ENCODE measurements at places on chromosomes 2 and 18.

- DNase-seq = no peak
Measured at GRCh38 chr2:43758739-43759138, 15.1 kb upstream of the DYNC2LI1 start.

DNA sequence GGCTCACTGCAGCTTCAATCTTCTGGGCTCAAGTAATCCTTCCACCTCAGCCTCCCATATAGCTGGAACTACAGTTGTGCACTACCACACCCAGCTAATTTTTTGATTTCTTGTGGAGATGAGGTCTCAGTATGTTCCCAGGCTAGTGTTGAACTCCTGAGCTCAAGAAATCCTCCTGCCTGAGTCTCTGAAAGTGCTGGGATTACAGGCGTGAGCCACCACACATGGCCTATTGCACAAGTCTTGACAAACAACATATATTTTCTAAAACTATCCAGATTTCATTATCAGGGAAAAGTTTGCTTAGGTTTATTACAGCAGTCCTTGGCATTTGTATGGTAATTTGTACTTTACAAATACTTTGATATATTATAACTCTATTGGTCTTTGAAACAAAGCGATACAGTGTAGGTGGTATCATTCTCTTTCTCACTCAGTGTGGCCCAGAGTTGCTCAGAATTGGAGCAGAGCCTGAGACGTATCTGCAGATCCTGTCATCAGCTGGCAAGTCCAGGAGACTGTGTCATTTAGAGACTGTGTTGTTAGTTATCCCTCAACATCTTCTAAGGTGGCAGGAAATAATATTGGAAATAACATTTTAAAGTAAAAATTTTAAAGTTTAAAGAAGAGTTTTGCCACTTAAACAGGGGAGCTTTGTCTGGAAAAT lies 41.4 kb downstream of the PDK1 start:
- no peak for DNase-seq

GRCh38 chr2:95053543-95053942 lies 28.0 kb downstream of the MAL start:
- DNase-seq = no peak

DNA sequence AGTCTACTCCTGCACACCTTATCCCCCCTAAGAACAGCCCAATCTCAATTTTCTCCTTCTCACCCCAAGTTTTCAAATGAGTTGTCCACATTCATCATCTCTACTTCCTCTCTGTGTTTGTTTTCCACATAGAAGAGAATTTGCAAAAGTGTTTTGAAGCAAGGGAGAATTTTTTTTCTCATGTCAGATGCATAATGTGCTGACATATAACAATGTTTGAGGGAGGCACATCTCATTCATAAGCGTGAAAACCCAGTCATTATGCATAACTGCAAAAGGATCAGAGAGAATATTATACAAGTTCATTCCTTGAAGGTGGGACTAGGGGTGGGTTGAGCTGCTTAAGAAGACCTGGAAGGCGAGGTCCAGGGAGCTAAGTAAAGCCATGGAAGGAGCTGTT lies 80.8 kb upstream of the SLC1A4 start:
- DNase-seq = no peak

GRCh38 chr18:63299837-63300745 lies 19.5 kb downstream of the BCL2 start:
- no peak for DNase-seq

- DNase-seq = no peak
Measured at GRCh38 chr18:24818441-24818840, 358.0 kb downstream of the HRH4 start.

DNA sequence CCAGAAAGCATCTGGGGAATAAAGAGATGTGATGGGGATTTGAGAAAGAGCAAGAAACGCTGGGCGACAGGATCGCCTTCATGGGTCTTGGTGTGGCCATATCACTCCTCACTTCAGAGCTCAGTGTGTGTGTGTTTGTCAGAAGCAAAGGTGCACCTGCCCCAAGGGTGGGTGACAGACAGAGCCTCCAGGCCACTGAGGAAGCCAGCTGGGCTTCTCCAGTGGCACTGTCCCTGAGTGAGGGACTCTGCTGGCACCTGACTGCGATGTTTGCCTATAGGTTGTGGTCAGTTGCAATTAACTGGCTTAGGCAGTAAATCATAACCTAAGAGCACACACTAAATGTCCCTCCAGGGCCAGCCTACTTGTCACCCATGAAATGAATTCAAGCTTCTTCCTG lies 23.5 kb upstream of the GNAL start:
- DNase-seq = no peak

DNA sequence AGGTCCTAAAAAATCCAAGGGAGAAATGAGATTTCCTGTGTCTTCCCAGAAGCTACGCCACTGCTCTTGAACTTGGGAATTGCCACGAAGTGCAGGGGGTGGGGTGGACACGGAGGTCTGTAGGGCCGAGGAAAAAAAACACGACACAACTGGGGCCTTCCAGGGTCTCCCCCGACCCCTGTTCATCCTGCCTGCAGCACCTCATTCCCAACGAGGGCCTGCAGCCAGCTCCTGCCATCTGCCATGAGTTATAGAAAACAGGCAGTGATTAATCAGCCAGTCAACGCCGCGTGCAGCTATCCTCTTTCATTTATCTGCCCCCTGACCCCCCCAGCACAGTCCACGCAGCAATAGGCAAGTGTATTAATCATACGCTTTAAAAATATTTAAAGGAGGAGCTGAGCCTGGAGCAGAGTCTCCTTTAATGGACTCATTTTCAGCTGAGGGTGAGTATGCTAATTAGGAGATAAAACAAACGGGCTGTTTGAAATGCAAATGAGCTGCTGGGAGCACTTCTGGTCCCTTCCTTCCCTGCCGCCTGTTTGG lies 209.9 kb downstream of the TFCP2L1 start:
- no peak for DNase-seq

DNA sequence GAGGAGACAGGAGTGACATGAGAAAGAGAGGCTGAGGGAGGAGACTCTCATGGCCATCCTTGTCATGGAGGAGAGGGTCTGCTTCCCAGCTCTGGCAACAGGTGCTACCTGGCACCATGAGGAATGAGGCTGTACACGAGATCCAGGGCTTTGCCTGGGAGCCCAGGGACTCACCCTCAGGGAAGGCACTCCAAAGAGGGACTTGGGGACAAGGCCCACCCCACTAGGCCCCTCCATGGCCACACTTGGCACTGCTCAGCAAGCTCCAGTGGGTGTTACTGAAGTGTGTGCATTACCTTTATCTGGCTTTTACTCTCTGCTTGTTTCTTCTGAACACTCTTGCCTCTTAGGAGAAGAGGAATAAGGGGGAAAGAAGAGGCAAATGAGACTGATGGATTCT lies 2.7 kb downstream of the CFAP65 start:
- DNase-seq = no peak

- no peak for DNase-seq
Measured at GRCh38 chr2:159226059-159226461, 60.4 kb downstream of the WDSUB1 start.

- no peak for DNase-seq
Measured at GRCh38 chr2:232030229-232030628, 68.7 kb downstream of the DIS3L2 start.

DNA sequence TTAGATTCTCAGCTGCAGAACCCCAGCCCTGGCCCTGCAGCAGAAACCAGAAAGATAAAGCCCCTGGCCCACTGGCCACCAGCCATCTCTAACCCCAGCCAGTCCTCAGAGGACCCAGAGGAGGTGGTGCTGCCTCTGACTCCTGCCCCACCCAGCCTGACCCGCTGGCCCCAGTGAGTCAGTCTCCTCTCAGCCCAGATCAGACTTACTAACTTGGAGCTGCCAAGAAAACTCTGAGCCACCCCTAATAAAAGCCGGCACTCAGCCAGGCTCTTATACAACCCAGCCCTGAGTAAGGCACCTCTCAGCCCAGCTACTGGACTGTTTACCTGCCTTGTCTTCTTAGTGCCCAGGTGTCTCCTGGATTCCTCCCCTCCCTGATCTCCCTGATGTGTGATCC lies 2.0 kb downstream of the SLC14A2 start:
- no peak for DNase-seq

- DNase-seq = no peak
Measured at GRCh38 chr18:44871771-44872170, 191.1 kb downstream of the SETBP1 start.

DNA sequence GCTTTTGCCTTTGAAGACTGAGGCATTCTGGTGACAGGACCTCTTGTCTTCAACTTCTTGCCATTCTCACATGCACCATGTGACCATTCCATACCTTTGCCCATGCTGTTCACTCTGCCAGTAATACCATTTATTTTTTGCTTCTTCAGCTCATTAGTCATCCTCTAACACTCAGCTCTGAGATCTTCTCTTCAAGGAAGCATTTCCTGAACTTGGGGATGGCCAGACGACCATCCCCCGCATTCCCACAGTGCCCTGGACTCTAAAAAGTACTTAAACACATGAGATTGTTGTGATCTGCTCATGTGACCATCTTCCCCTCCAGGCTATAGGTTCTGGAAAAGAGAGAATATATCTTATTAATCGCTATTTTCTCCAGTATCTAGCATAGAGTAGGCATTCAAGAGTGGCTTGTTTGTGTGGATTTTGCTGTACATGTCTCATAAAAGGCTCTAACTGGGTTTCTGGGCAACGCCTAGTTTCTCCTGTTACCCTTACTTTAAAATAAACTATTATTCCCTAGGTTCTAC lies 33.9 kb downstream of the PAX3 start:
- no peak for DNase-seq

GRCh38 chr2:201137505-201138400 lies 21.8 kb downstream of the CFLAR start:
- no peak for DNase-seq

- no peak for DNase-seq
Measured at GRCh38 chr2:231395188-231396057, at the start of gene B3GNT7. TSS of gene B3GNT7 (plus strand) at chr2:231395710. CDS start at chr2:231395804, 94 bp downstream.

- DNase-seq = no peak
Measured at GRCh38 chr18:75421656-75422055, 5.8 kb downstream of the SMIM21 start.

- no peak for DNase-seq
Measured at GRCh38 chr2:231960810-231961348, 634 bp upstream of the DIS3L2 start.

GRCh38 chr2:40095000-40095399 lies 315.9 kb upstream of the THUMPD2 start:
- DNase-seq = no peak

GRCh38 chr2:133810559-133810958 lies 242.3 kb upstream of the NCKAP5 start:
- no peak for DNase-seq

GRCh38 chr2:131584940-131585339 lies 57.3 kb downstream of the CCDC74A start:
- no peak for DNase-seq

GRCh38 chr2:178723786-178724346 lies 83.4 kb downstream of the TTN start:
- no peak for DNase-seq

- DNase-seq = no peak
Measured at GRCh38 chr2:62568983-62569837, 63.2 kb upstream of the TMEM17 start.

DNA sequence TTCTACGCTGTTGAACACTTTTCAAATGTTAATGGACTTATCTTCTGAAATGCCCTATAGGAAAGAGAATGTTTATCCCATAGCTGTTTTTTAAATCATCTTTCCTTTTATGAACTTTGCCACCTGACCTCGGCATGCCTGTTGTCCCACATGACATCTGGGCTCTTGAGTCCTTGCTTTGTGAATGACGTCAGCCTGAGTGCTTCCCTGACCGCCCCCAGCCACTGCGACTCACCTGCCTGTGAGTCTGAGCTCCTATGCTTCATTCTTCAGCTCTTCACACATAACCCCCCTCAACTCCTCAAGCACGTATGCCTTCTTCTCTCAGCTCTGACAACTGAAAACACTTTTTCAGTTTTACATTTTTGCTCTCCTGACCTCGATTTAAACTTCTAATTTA lies 166.8 kb downstream of the DCDC2C start:
- no peak for DNase-seq

DNA sequence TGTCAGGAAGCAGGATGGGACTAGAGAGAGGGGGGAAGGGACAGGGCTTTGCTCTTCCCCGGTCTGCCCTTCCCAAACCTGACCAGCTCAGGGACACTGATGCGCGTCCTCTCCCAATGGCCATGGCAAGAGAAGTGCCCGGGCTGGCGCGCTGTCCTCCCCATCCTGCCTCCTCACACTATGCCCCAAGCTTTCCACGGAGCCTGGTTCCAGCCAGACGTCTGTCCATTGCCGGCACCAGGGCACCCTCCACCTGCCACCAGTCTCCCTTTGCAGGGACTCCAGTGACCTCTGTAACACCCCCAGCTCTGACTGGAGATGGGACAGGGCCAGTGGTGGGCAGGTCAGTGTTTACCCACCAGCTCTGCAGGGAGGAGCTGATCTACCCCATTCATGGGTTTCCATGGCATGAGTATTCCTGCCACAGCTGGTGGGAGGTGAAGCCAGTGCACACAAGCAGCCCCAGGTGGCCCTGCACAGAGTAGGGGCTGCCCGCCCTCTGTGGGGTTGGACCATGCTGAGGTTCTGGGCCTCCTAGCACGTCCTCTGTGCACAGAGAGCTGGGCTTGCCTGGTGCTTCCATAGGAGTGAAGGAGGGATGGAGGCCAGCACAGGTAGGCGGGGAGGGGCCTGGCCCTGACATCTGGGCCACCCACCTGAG lies 109.5 kb downstream of the PXDN start:
- no peak for DNase-seq

GRCh38 chr2:208371634-208371935 lies 35.0 kb upstream of the PTH2R start:
- DNase-seq = no peak

GRCh38 chr18:64333584-64333983 lies 184.7 kb upstream of the LINC00305 start:
- DNase-seq = no peak

GRCh38 chr2:165536851-165537499 lies 67.5 kb downstream of the CSRNP3 start:
- DNase-seq = no peak
